ENCODE measurements at places on chromosomes 16 and 17.
A peak's percentile ranks its signal among the peaks of the same experiment; 100 is the strongest.

GRCh38 chr16:17013038-17013437 is 457.7 kb downstream of the XYLT1 start:
- DNase-seq = no peak

DNA sequence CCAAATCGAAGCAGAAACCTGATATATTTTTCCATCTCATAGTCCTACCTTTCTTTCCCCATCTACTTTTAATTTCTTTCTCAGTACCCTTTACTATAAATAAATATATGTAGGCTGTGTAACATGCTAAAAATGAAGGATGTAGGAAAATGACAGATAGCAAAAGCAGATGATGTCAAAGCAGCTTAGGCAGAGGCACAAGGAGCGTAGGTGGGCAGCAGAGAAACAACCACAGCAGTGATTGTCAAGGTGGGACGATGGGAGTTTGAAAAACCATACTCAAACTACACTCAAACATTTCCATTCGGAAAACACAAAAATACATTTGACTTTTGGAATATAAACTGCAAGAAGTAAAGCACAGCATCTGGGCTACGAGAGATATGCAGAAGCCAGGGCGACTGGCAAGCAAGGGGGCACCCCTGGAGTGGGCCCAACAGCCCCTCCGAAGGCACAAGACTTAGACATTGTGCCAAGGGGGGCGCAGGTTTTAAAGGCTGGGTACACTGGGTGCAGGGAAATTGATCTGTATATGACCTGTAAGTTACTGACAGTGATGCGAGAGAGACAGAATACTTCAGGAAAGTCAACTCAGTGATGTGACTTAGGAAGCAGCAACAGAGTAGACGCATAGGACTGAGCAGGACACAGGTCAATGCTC is 31.1 kb downstream of the SNN start:
- no peak for DNase-seq

DNA sequence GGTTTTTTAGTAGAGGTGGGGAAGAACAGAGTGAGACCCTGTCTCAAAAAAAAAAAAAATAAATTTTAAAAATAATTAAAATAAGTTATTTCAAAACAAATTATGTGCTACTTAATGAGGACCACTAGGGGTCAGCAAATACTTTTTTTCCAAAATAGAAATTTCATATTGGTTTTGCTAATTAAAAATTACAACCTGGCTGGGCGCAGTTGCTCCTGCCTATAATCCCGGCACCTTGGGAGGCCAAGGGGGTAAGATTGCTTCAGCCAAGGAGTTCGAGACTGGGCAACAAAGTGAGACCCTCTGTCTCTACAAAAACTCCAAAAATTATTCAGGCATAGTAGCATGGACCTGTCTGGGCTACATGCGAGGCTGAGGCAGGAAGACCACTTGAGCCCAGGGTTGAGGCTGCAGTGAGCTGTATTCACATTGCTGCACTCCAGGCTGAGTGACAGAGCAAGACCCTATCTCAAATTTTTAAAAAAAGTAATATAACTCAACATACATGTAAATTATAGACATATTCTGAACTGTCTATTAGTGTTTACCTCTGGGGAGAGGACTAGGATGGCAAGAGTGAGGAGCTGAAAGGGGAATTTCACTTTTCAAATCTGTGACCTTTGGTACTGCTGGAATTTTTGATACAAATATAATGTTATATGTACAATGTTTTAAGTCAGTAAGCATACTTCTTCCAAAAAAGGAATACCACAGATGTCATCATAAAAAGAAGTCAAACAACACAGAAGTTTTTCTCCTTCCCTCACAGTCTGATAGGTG is 8.1 kb downstream of the MEIOB start:
- peak; percentile 7 for DNase-seq

GRCh38 chr16:52837251-52837650 is 215.4 kb downstream of the CHD9NB start:
- no peak for DNase-seq

DNA sequence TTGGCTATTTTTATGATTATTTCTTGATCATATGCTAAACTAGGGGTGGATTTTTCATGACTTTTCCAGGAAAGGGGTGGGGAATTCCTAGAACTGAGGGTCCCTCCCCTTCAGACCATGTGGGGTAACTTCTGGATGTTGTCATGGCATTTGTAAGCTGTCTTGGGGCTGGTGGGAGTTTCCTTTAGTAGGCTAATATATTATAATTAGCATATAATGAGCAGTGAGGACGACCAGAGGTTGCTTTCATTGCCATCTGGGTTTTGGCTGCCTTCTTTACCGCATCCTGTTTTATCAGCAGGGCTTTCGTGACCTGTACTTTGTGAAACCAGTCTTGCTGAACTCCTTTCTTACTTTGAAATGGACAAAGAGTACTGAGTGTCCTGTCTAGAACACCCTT is 40.4 kb upstream of the ABCA5 start:
- DNase-seq = no peak

DNA sequence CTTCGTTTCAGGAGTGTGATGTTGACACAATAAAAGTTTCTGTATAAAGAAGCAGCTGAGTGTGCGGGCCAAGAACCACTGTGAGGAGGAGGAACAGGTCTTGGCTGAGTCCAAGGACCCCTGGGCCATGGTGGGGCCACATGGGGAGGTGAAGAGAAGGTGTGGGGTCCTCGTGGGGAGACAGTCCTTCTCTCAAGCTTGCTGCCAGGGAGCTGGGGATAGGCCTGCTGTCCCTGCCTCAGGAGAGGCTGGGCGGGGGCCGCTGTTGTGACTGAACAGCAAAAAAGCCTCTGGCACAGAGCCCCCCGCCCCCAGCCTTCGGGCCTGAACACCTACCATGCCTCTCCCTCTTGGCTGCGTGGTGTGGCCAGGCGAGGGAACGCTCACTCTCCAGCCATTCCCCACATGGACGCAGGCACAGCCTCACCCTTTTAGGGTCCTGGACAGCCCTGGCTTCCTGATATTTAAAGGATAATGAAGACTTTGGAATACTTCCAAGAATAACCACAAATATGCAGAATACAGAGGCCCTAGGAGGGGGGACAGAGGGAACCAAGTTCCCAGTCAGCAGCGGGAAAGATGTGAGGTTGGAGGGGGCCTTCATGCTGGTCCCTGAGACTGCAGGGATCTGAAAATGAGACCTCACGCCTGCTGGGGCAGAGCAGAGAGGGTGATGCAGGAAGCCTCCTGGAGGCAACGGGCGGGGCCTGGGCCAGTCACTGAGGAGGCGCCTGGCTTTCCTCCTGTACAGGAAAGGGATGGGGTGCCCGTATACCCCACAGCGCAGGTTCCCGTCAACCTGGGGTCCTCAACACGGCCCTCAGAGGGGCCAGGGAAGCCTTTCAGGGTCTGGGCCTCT is 100.0 kb upstream of the CREBBP start:
- DNase-seq = no peak

All from foreskin keratinocyte (primary cell).